ENCODE measurements at places on chromosomes 1 and 21.

DNA sequence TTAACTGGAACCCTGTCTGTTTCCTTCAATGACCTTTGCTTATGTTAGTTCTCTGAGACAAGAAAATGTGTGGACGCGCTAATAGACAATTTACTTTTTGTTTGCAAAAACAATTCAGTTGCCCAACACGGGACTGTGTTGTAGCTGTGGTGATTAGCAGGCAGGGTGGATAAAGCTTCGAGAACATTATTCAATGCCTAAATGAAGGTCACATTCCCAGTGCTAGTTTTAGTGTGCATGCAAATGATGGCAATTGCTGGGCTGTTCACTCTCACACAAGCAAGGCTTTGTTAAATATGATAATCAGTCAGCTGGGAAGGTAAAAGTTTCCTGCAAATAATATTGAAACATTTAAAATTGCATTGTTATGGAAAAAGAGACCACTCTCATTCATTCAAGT, 188.4 kb downstream of the BACH1 start:
- no peak for DNase-seq

GRCh38 chr1:10625554-10625953, 150.8 kb downstream of the PEX14 start:
- no peak for DNase-seq

DNA sequence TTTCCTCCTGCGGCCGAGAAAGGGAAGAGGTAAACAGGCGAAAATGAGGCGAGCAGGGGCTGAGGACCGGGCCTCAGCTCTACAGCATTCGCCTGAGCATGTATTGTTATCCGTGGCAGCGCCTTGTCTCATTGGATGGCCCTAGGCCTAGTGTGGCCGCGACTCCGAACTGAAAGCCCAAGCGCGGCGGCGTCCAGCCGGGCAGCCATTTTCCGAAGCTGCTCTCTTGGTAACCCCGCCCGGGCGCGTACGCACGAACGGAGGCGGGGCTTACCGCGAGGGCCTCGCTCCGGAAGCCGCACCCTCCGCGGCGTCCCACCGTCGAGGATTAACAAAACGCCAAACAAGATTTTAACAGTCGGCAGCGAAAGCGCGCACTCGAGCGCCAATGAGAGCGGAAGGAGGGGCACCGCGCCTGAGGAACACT, 797 bp upstream of the USP1 start:
- peak; percentile 99 for DNase-seq

DNA sequence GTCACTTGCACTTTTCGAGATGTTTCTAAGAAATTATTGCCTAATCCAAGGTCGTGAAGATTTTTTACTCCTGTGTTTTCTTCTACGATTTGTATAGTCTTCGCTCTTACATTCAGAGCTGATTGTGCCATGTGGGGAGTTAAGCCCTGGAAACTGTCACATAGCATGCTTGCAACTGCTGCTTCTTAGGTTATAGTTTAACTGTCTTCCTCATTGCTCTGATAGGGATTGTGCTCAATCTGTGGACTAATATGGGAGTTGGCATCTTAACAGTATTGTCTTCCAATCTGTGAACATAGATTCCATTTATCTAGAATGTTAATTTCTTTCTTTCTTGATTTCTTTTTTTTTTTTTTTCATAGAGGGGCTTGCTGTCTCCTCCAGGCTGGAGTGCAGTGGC, 34.8 kb upstream of the CAMTA1 start:
- DNase-seq: no peak

- DNase-seq: peak; percentile 85
These were observed 1.1 kb upstream of the PRXL2B start for GRCh38 chr1:2585318-2586092.

GRCh38 chr1:227318853-227319607, 738 bp upstream of the CDC42BPA start:
- no peak for DNase-seq

DNA sequence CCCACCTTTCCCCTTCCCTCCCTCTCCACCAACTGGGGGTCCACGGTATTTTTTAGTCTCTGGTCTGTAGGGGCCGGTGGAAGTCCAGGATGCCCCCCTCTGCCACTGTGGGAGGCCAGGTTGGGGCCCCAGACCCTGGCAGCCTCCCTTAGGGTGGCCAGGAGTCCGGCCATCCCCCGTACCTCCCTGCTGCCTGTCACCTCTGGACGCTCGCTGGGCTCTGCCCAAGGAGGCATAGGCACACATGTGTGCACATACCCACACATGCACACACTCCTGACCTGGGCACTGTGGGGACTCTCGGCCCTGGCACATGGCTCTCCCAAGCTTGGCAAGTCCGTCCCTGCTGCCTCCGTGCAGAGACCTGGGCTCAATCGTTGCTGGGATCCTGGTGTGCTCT, 53.0 kb downstream of the DISP3 start:
- no peak for DNase-seq

DNA sequence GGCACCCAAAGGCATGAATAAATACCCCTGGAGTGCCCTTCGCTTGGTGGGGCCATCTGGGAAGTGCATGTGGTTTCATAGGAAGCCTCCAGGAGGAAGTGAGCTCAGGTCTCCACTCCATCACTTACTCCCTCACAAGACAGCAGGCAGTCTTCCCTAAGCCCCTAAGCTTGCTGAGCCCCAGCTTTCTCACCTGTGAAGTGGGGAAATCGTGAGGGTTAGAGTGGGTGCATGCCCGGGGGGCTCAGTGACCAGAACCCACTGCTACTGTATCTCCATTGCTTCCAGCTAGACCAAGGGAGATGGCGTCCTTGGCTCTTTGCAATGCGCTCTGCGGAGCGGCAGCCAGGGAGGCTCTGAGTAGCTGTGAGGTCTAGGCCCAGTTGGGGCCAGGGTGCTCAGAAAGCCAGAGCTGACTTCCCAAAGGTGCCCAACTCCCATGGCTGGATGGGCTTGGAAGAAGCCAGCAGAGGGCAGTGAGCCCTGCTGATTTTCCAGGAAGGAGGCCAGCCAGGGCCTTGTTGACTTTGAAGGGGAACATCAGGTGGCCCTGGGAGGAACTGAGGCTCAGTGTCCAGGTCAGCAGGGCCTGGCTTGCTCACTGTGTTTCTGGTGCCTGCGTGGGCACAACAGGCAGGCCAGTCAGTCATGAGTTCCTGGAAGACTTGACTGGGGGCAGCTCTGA, 27.3 kb downstream of the CDCP2 start:
- DNase-seq: no peak

DNA sequence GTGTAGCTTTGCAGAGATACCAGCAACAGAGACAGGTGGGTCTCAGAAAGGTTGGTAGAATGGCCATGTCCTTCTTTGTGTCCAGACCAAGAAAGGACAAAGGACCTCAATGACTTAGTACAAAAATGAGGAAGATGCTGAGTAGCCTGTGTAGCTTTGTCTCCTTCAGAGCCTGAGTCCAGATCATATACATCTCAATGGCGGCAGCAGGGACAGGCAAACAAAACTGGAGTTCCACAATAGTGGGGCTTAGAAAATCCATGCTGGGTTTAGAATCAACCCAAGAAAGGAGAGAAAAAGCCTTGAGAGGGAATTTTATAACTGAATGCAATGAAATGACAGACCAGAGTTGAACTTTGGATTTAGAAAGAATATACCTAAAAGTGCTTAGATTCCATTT, 339.0 kb downstream of the BRINP3 start:
- DNase-seq: no peak

- no peak for DNase-seq
These were observed 237.7 kb downstream of the SEC16B start for GRCh38 chr1:177732178-177732577.

- DNase-seq: no peak
These were observed 4.2 kb downstream of the SLAMF7 start for GRCh38 chr1:160743266-160743665.

GRCh38 chr1:214550013-214550856, 1.2 kb downstream of the PTPN14 start:
- DNase-seq: no peak

DNA sequence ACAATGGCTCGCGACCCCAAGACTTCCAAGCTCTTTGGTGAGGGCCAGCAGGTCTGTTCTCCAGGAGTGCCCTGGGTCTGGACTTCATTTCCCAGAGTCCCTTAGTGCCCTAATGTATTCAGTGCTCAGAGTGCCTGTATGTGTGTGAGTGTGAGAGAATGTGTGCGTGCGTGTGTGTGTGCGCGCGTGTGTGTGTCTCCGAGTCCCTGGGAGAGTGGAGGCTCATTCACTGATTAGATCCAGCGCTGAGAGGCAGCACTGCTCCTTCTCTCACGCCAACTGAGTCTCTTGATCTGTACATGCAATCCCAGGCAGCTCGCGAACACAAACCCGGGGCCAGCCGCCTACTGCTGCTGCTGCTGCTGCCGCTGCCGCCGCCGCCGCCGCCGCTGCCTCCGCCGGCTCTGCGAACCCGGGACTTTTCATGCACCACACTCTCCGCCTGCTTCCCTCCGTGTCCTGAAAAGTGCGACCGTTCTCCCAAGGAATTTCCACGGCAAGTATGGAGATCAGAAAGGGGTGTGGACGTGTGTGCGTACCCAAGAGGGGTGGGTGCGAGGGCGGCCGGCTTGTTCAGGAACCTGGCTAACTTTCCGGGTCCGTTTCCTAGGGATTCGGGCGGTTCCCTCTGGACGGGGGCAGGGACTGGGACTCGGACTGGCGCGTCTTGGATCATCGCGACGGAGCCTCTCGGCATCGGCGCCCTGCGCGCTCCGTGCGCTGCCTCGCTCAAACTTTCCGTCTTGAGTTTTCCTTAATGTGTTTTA, at the start of gene RNF220:
RNF220 (plus strand) TSS at position 225 of the 767 bp plus-strand sequence.
- peak; percentile 64 for DNase-seq

- DNase-seq: no peak
These were observed 247.1 kb downstream of the CHRM3 start for GRCh38 chr1:239633432-239633831.

DNA sequence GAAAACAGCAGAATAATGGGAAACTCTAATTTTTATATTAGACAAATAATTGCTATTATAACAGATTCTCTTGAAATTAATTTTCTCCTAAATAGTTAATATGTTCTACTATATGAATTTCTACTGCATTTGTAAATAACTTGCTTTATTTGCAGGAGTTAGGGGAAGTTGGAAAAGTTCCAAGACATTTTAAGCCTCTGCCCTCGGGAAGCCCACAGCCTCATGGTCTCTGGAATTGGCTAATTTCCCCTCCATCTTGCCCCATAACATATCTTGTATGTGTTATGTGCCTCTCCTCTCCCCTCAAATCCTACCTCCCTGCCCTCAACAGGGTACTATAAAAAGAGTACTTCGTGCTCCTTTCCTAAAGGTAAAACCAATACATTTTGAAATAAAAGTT, 271.4 kb upstream of the NR5A2 start:
- no peak for DNase-seq

DNA sequence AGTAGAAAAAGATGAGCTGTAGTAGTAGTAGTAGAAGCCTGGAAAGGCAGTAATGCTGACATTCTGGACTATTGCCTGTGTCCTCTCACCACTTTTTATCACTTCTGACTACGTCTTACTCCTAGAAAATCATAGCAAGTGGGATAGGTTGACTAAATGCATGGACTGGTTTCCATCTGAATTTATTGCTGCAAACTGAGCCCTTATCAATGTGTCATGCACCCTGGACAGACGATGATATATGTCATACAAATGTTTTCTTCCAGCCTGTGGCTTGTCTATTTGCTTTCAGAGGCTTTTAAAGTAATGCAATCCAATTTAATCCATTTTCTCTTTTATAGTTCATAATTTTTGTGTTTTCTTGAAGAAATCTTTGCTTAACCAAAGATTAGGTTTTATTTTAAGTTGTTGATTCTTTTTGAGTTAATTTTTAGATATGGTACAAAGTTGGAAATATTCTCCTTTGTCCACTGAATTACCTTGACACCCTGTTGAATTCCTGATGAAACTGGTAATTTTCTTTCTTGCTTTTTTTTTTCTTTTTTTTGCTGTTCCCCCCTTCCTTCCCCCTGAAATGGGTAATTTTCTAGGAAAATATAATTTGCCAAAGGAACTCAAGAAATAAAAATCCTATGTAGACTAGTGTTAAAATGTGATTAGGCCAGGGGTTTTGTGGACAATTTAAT, 47.1 kb downstream of the PHACTR4 start:
- DNase-seq: no peak

DNA sequence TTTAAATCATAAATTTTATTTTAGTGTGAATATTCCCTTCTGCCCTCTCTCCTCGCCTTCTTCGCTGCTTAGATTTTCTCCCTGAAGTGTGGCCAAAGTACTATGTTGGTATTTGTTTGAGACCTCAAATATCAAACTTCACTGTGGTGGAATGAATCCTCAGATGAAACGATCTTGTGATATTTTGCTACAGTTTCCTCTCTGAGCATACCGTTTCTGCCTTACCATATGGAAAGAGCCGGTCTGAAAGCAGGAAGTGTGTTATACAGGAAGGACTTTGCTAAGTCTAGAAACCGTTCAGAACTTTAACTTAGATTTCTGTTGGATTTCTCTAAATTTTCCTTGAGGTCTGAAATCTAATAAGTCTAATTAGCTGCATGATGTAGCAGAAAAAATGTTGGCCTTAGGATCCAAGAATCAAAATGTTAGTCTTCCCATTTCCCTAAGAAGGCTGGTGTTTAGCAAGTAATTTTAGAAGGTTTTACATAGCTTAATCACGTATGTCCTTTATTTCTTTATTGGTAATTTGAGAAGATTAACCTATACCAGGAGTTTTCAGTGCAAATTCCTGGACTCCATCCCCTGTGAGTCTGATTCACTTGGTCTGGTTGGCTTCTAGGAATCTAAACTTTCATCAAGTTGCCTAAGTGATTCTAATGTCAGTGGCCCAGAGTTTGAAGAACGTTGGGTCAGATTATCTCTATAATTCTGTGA, 30.7 kb downstream of the SDCCAG8 start:
- no peak for DNase-seq

GRCh38 chr1:40379785-40380452, 6.4 kb downstream of the SMAP2 start:
- no peak for DNase-seq

- no peak for DNase-seq
These were observed 9.0 kb downstream of the TGFBR3 start for GRCh38 chr1:91876781-91877573.

DNA sequence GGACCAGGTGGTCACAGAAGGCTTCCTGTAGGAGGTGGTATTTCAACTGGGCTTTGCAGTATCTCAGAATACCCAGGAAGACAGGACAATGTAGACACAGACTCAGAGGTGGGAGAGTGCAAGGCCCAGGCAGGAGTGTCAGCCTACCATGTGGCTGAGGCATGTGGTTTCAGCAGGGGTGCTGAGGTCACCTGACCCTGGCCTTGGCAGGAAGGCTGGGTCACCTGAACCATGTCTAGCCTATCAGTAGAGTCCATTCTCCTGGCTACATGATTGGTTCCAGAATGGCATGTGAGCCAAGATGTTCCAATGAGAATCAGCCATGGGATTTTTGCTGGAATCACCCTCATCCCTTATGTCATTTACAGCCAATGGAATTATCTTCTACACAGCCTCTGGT, 169.4 kb downstream of the ACTL8 start:
- DNase-seq: no peak

DNA sequence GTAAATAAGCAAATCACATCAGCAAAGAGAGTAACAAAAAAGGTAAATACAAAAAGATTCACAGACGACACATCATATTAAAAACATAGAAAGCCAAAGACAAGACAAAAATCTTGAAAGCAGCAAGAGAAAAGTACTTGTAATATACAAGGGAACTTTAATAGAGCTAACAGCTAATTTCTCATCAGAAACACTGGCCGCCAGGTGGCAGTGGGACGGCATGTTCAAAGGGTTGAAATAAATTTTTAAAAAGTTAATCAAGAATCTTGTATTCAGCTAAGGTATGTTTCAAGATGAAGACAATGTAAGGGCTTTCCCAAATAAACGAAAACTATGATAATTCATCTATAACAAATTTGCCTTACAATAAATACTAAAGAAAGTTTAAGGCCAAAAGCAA, 358.1 kb downstream of the LRRIQ3 start:
- no peak for DNase-seq

- no peak for DNase-seq
These were observed 160.5 kb upstream of the KIAA0040 start for GRCh38 chr1:175353066-175353465.

All from CD4-positive, alpha-beta T cell treated with Interferon alpha-2 for 1 hour (primary cell).